ENCODE measurements at places on chromosomes 6 and 20. TPM values are rescaled to one million over a fixed set of nuclear protein-coding genes. Genes with fewer than 3 reads are reported as not detected.
A peak's percentile ranks its signal among the peaks of the same experiment; 100 is the strongest.

The C20orf202 gene
- not detected for total RNA-seq

The BTN1A1 gene
- total RNA-seq, result not detected

The UST gene
- total RNA-seq, result 14.4 TPM

The C6orf58 gene
- not detected for total RNA-seq

The SPDEF gene
- not detected for total RNA-seq

- peak; percentile 68 for DNase-seq
- H3K36me3 ChIP-seq, result no peaks in the 10 kb centered on the region
- H3K27ac ChIP-seq, result no peak overlapping the region
- no peak overlapping the region for H3K4me3 ChIP-seq
- H3K4me1 ChIP-seq, result peaks cover 13% of the 10 kb centered on the region
- no peaks in the 10 kb centered on the region for H3K27me3 ChIP-seq
Observed at GRCh38 chr6:5125152-5126006, 40.2 kb downstream of the PPP1R3G start.

- H3K27ac ChIP-seq, result no peak overlapping the region
- H3K27me3 ChIP-seq, result no peaks in the 10 kb centered on the region
- no peak for DNase-seq
- peaks cover 2% of the 10 kb centered on the region for H3K4me1 ChIP-seq
- H3K4me3 ChIP-seq, result no peak overlapping the region
Observed at GRCh38 chr6:4066029-4066755, 12.7 kb downstream of the FAM217A start.

DNA sequence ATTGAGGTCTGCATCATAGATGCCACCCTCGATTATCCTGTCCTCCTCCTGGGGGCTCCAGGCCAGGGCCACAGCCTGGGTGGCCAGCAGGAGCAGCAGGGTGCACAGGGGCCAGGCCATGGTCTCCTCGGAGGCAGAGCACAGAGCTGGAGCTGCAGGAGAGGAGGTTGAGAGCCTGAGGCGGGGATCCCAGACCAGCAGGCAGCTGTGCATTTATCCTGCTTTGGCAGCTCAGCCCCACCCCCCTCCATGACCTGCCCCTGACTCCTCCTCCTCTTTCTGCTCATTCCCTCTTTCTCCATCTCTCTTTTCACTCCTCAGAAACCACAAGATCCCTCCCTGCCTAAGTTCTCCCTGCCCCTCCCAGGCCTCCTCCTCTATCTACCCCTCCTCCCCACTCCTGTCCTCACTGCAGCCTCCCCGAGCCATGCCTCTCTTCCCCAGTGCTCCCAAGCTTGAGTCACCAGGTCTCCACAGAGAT lies at the start of gene CST2:
TSS of gene CST2 (minus strand) at position 189 of the 481 bp plus-strand sequence. CDS start at position 120, 69 bp downstream.
- no peak for DNase-seq
- no peak within 1 kb of the TSS for H3K27ac ChIP-seq
- peaks cover 3% of the 10 kb centered on the region for H3K4me1 ChIP-seq
- H3K36me3 ChIP-seq, result no peaks in the 10 kb centered on the region
- H3K4me3 ChIP-seq, result no peak within 1 kb of the TSS

DNA sequence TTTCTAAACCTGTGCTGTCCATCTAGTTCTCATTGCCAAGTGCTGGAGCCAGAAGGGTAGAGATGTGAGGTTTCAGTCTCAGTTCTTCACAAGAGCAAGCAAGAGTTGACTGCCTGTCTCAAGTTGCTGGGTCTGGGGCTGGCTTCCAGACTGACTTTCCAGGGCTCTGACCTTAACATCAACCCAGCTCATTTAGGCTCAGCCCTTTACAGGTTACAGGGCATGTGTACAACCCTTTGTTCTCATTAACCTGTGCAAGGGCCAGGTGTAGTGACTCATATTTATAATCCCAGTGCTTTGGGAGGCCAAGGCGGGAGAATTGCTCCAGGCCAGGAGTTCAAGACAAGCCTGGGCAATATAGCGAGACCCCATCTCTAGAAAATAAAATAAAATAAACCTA lies 30.6 kb downstream of the FITM2 start:
- no peak for DNase-seq
- H3K4me3 ChIP-seq, result no peak overlapping the region
- H3K27me3 ChIP-seq, result no peaks in the 10 kb centered on the region
- no peak overlapping the region for H3K27ac ChIP-seq
- no peaks in the 10 kb centered on the region for H3K36me3 ChIP-seq

GRCh38 chr6:52499681-52500236 lies 77.1 kb downstream of the TRAM2 start:
- peaks cover 30% of the 10 kb centered on the region for H3K4me1 ChIP-seq
- no peak for DNase-seq
- H3K4me3 ChIP-seq, result no peak overlapping the region
- peaks cover 49% of the 10 kb centered on the region for H3K36me3 ChIP-seq
- no peaks in the 10 kb centered on the region for H3K27me3 ChIP-seq

DNA sequence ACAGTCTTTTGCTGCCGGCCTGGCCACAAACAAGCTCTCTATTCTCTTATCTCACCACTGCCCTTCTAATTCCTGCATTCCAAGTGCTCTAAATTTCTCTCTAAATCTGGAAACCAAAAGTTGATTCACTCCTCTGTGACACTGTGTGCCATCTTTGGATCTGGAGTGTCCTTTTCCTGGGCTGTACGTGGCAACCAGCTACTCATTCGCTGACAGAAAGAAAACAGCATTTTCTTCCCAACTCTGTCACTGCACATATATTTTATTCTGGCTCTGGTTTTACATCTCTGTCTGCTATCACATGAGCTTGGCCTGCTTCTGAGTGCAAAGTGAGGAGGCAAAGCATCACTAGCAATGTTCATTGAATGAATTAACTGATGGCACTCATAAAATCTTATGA lies 397.2 kb upstream of the MAP3K7 start:
- no peaks in the 10 kb centered on the region for H3K27me3 ChIP-seq
- no peaks in the 10 kb centered on the region for H3K4me1 ChIP-seq
- H3K27ac ChIP-seq, result no peak overlapping the region
- no peak for DNase-seq

DNA sequence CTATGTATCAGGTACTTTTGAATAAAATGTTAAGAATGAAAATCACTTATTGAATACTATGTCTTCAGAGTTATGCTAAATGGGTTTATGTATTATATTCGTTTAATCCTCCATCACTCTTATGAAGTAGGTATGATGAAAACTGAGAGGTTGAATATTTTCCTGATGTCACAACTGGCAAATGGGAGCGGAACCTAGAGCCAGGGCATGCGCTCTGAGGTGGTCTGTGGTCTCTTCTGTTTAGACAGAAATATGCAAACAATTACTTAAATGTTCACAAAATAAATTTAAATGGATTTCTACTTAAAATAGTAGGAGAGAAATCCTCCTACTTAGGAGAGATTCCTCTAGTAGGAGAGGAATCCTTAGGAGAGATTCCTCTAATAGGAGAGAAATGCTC lies 21.3 kb upstream of the UTRN start:
- peak; percentile 38 for DNase-seq
- H3K4me3 ChIP-seq, result no peak overlapping the region
- no peaks in the 10 kb centered on the region for H3K27me3 ChIP-seq

- no peak for DNase-seq
- peaks cover 3% of the 10 kb centered on the region for H3K36me3 ChIP-seq
- H3K4me3 ChIP-seq, result no peak overlapping the region
- peaks cover 2% of the 10 kb centered on the region for H3K4me1 ChIP-seq
- H3K27ac ChIP-seq, result no peak overlapping the region
Observed at GRCh38 chr6:44432726-44433125, 45.2 kb downstream of the CDC5L start.

DNA sequence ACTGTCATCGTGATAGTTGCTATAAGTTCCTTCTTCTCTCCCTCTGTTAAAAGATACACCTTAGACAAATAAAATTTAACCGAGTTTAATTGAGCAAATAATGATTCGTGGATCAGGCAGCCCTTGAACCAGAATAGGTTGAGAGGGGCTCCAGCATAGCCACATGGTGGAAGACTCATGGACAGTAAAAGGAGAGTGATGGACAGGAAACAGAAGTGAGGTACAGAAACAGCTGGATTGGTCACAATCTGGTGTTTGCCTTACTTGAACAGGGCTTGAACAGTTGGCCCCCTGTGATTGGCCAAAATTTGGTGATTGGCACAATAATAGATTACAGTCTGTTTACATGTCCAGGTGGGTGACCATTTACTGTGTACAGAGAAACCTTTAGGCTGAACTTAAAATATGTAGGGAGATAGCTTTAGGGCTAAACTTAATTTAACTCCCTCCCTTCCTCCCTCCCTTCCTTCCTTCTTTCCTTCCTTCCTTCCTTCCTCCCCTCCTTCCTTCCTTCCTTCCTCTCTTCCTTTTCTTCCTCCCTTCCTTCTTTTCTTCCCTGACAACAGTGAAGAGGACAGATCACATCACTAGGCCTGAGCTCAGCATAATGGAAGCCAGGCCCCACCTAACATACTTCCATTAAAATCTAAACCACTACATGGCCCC lies 531.8 kb upstream of the JARID2 start:
- H3K4me1 ChIP-seq, result peaks cover 14% of the 10 kb centered on the region
- H3K27me3 ChIP-seq, result no peaks in the 10 kb centered on the region
- no peak overlapping the region for H3K4me3 ChIP-seq
- no peak overlapping the region for H3K27ac ChIP-seq

GRCh38 chr20:32581839-32582658 lies 3.1 kb downstream of the NOL4L start:
- no peak overlapping the region for H3K27ac ChIP-seq
- no peak overlapping the region for H3K4me3 ChIP-seq
- H3K36me3 ChIP-seq, result no peaks in the 10 kb centered on the region
- no peak for DNase-seq

- peaks cover 12% of the 10 kb centered on the region for H3K27me3 ChIP-seq
- DNase-seq, result no peak
- no peak overlapping the region for H3K27ac ChIP-seq
- H3K36me3 ChIP-seq, result no peaks in the 10 kb centered on the region
Observed at GRCh38 chr20:25177890-25178321, 17.6 kb upstream of the ENTPD6 start.

DNA sequence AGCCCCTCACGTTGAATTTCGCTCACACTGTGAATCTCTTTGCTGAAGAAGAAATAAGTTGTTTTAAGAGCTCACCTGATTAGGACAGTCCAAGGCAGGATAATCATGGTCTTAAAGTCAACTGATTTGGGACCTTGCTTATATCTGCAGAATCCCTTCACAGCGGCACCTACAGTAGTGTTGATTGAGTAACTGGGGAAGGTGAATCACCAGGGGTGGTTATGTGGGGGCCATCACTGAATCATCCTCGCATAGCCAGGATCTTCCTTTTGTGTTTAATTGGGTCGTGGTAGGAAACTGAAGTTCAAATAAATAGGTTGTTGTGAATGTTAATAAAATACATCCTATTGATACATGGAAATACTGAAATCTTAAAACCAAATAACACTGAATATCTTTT lies 20.2 kb upstream of the MICA start:
- no peak overlapping the region for H3K27ac ChIP-seq
- no peaks in the 10 kb centered on the region for H3K36me3 ChIP-seq
- H3K4me1 ChIP-seq, result no peaks in the 10 kb centered on the region
- no peak for DNase-seq

DNA sequence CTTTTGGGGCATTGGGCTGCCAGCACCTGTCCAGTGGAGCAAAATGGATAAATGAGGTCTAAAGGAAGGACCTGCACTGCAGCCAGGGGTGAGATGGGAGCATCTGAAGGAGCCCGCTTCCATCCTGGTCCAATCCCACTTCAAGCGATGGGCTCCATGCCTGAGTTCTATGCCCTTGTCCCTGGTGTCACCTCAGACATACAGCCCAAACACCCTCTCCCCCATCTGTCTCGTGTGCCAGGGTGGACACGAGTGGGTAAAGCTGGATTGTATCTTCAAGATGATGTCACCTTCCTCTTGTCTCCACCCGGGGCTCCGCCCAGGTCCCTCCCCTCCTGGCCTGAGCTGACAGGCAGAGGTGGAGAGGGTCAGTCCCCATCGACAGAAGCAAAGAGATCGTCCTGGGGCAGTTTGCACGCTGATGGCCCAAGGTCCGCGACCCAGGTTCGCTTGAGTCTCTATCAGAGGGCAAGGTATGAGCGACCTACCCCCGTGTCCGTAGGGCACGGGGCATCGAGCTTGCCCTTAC lies 544 bp downstream of the SMIM29 start:
- peak overlapping the region; percentile 58 for H3K4me3 ChIP-seq
- peaks cover 16% of the 10 kb centered on the region for H3K4me1 ChIP-seq
- peak overlapping the region; percentile 77 for H3K27ac ChIP-seq
- peaks cover 9% of the 10 kb centered on the region for H3K36me3 ChIP-seq
- H3K27me3 ChIP-seq, result no peaks in the 10 kb centered on the region
- DNase-seq, result peak; percentile 18

DNA sequence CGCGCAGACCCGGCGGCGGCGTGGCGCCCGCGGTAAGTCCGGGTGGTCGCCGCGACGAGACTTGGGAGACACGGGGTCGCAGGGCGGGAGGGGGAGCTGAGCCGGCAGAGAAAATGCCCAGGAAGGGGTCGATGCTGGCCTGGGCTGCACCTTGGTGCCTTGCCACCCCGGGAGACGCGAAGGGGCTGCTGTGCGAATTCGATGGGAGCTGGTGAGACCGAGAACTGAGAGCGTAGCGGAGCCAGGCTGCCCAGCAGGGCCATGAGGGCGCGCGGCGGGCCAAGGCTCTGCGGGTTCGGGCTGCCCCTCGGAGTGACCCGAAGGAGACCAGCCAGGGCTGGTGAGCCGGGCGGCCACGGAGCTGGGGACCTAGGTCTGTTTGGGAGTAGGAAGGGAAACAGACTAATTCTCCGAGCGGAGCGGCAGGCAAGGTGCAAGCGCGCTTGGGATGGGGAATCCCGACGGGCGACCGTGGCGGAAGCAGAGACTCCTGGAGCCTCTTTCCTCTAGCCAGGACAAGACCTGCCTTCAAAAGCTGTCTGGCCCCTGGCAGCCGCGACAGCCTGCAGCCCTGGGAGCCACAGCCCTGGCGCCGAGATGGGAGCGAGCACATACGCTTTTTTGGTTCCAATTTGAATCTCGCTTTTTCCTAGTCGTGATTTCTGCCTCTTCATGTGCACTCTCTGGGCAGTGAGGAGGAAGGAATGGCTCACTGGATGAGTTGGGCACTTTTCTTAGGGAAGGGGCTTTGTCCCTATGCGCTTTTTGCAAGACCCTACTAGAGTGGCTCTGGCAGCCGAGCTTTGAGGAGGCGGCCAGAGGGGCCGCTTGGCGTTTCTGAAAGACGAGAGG lies 691 bp downstream of the SYNDIG1 start:
- H3K4me3 ChIP-seq, result no peak overlapping the region
- DNase-seq, result no peak
- H3K27ac ChIP-seq, result no peak overlapping the region
- peaks cover 36% of the 10 kb centered on the region for H3K27me3 ChIP-seq

DNA sequence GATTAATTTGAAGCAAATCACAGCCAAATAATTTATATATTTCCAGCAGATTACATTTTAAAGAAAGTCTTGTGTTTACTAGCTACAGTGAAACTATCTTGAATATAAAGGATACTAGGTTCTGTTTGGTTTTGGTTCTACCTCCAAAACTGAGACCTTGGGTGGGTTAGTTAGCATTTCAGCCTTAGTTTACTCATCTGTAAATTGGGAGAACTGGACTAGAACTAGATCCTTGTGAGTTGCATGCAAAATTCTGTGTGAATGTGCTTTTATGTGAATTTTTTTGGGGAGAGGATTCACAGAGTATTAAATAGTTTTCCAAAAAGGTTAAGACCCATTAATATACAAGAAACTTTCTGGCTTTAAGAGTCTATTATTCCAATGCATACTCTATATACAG lies 4.1 kb downstream of the GMNN start:
- no peaks in the 10 kb centered on the region for H3K27me3 ChIP-seq
- H3K36me3 ChIP-seq, result peaks cover 2% of the 10 kb centered on the region
- peaks cover 6% of the 10 kb centered on the region for H3K4me1 ChIP-seq
- no peak overlapping the region for H3K4me3 ChIP-seq
